Fibroblast of gingiva (primary cell): ENCODE measurements at places on chromosomes 1 and 21.
A peak's percentile ranks its signal among the peaks of the same experiment; 100 is the strongest.

DNA sequence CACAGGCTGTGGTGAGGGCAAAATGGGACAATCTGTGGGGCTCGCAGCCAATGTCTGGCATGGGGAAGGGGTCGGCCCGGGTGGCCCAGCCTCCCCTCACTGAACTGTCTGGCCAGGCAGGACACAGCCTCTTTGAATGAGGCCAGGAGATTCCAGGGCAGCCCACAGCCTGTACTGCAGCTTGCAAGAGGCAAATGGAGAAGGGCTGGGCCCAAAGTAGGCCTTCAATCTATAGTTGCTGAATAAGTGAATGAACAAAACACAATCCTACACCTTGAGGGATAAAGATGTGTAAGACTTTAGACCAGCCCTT is 23.2 kb downstream of the SLC27A3 start:
- DNase-seq, result no peak

DNA sequence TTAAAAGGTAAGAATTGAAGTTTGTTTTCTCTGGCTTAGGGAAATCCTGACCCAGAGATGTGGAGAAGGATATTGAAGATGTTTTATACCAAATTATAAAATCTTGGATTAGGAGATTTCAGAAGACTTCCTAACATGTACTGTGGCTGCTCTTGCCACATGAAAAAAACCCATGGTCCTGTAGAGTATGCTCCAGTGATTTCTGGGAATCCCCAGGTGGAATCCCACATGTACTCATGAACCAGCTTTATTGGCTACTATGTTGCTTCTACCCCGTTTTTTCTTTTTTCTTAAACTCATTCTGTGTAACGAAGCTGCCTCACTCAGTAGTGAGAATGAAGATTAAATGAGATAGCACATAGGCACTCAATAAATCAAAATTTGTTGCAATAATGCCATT is 132.7 kb upstream of the SGIP1 start:
- no peak for DNase-seq

DNA sequence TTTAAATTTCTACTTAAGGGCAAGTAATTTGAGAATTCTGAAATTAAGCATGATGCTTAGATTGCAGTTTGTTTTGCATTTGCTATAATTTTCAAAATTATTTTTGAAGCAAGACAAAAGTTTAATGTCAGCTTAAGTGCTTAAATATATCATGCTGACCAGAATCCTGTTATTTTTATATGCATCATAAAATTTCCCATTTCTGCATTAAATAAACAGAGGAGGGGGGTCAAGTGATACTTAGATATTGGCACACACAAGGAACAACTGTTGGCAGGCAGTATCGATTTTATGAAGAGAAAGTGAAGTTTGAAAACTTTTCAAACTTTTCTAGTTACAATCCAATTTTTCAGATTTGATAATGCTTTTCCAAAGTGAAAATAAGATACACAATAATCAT is 61.0 kb downstream of the MIER1 start:
- no peak for DNase-seq

- no peak for DNase-seq
Measured at GRCh38 chr1:117971777-117972176, 42.2 kb downstream of the WDR3 start.

- DNase-seq, result no peak
Measured at GRCh38 chr1:1918901-1919303, at the start of gene TMEM52. Gene TMEM52, minus strand, starts transcription at chr1:1919279. Its CDS starts 14 bp downstream, at chr1:1919265.

DNA sequence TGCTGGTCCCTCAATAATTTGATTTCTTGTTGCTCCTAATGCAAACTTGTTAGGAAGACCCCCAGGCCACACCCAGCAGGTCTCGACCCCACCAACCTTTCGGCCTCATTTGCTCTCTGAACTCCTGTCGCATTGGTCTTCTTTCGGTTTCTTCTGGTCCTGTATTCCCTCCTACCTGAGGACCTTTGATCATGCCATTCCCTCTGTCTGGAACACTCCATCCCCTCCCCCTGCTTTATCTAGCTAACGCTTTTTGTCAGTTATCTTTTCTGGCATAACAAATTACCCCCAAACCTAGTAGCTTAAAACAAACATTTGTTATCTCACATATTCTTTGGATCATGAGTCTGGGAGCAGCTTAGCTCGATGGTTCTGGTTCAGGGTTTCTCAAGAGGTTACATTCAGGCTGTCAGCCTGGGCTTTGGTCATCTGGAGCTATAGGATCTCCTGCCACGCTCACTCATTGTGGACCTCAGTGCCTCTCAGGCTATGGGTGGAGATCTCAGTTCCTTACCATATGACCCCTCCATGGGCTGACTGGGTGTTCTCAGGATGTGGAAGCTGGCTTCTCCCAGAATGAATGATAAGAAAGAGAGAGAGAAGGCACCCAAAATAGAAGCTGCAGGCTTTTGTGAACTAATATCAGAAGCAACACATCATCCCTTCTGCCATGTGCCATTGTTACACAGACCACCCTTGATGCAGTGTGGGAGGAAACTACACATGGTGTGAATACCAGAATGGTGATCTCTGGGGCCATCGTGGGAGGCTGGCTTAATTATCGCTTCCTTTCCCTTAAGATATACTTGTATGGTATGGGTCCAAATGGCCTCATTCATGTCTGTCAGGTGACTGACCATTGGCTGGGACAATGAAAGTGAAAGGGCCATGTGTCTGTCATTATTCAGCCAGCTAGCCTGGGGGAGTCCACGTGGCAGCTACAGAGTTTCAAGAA is 29.1 kb upstream of the BCAR3 start:
- no peak for DNase-seq

DNA sequence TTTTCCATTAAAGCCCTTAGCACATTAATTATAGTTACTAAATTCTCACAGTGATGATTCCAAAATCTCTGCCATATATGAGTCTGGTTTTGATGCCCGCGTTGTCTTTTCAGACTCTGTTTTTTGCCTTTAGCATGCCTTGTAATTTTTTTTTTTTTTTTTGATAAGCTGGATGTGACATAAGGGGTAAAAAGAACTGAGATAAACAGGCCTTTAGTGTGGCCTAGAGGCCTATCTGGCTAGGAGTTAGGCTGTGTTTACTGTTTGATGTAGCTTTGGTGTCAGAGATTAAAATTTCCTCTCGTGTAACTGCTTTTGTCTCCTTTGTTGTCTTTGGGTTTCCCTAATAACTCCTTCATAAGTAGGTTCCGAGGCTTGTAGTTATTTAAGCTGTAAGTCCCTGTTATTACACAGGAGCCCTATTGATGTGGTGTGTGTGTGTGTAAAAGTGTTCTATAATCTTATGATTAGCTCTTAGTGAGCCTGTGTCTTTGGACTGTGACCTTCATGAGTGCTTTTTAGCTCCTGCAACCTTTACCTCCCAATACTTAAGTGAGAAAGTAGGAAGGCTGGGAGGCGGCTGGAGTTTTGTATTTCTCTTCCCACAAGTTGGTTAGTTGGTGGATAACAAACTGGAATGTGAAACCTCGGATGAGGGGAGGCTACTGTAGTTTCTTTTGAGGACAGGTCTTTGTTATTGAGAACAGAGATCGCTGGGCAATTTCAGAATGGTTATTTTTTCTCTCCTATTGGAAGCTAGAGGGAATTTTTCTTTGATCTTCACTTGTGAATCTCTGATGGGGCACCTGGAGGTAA is 19.3 kb downstream of the HS2ST1 start:
- no peak for DNase-seq

- DNase-seq, result no peak
Measured at GRCh38 chr1:87673309-87673708, 344.6 kb downstream of the LMO4 start.

DNA sequence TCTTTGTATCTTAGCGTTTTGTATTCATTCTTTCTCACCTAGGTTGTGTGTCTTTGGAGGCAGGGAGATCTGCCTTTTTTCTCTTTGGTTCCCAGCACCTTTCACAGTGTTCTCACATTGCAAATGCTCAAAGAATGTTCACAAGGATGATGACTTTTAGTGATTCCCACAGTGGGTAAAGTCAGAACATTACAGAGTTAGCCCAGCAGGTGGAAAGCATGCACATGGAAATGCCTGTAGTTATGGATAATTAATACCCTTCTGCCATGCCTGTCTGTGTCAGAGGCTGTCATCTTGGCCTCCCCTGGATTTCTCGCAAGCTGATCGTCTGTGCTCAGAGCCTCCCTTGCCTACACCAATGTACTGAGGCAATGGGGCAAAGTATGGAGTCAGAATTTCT is 458.9 kb downstream of the LMO4 start:
- DNase-seq, result no peak

DNA sequence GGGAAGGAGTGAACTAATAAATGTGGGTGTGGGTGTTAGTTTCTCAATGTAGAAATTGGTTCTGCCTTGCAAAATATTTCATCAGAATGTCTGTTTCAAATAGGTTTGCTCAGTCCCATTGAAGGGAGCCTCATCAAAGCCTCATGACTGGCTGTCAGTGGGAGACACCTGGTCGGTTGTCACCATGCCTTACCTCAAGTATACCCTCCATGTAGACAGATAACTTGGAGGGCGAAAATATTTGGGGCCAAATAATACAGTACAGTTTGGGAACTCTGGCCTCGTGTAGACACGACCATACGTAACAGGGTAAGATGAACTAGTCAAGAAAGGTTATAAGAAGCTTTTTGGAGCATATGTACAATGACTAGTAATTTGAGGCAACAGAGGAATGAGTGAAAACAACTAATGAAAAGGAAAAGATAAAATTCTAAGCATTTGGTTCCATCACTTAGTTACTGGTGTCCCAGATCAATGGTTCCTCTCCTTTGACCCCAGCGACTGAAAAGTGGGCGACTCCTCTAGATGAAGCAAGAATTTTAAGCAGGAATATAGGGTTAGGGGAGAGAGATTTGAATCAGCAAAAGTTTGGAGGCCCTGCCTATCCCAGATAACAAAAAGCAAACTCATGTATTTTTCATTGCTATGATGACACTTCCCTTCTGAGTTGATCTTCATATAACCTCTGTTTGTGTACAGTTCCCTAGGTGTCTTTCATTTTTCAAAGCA is 163.9 kb downstream of the LRRC40 start:
- DNase-seq, result no peak

- DNase-seq, result peak; percentile 13
Measured at GRCh38 chr1:109391157-109391556, 6.6 kb downstream of the SORT1 start.

GRCh38 chr1:88217386-88217785 is 466.7 kb upstream of the PKN2 start:
- no peak for DNase-seq

DNA sequence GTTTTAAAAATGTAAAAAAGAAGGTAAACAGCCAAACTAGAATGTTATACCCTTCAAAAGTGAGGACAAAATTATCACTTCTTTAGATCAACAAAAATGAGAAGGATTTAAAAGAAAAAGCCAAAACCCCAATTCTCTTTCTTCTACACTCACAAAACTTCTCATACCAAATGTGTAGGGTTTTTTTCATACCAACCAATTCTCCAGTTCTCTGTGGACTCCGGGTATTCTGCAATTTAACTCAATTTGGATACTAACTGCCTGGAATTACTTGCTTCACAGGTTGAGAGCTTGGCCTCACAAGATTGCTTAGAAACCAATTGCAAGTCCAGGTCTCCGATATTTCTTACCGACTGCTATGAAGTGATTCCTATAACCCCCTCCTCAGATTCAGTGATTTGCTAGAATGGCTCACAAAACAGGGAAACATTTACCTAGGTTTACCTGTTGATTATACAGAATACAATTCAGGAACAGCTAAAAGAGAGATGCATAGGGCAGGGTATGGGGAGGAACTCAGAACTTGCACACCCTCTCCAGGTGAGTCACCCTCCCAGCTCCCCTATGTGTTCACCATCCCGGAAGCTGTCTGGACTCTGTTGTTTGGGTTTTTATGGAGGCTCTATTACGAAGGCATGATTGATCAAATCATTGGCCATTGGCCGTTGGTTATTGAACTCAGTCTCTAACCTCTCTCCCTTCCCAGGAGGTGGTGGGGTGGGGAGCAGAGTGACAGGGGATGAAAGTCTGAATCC is 67.1 kb downstream of the CAMTA1 start:
- no peak for DNase-seq

DNA sequence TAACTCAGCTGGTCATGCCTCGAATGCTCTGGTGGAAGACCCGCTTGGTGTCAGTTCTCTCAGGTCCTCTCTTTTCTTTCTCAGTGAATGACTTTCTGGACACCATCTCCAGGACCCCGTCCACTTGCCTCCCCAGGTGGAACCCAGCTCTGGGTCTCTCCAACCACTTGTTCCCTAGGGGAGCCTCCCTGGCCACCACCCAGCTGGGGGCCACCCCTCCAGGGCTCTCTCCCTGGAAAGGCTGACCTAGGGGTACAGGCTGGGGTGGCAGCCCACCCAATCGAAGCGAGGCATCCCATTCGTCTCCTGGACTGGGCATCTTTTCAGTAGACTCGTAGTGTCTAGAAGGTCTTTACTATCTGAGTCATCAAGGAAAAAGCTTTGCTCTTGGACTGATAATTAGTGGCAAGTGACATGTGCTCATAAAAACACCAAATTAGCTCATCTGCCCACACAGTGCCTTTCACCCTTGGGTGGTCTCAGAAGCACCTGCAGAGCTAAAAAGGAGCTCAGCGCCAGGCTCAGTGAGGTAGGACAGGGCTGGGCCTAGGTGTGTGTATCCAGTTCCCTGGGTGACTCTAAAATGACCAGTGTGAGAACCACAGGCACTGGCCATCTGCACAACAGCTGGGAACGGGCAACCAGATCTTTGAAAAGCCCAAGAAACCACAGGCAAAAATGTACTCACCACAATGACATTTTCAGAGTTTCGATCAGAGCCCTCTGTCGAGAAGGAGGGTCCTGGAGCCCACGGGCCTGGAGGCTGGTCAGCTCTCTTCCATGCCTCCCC is 2.4 kb upstream of the PDXK start:
- peak; percentile 55 for DNase-seq

- no peak for DNase-seq
Measured at GRCh38 chr1:56173736-56174135, 405.6 kb downstream of the PLPP3 start.

DNA sequence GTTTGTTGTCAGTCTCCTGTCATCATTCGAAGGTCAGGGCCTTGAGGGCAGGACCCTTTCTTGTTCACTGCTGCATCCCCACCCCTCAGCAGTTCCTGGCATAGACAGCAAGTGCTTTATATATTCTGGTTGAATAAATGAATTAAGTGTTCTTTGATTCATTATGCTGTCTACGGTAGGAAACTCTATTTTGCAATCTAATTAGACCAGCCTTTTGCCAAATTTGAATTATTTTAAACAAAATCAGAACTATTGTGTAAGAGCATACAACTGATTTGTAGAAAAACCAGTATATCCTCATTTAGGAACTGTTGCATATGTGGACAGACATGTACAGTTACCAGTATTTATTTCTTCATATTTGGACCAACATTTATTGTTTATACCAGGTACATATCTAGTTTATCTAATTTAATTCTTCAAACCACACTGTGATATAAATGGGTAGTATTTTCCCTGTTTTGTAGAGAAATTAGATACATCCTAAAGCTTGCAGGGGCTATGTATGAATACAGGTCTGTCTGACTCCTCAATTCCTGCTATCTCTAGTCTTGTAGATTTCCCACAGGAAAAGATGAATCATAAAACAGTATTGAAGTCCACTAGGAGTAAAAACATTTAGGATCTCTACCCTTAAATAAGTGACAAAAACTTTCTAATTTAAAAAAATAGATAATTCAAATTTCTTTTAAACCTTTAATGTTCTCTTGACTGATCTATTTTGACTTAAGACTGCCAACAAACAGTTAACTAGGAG is 10.4 kb downstream of the MGST3 start:
- peak; percentile 52 for DNase-seq
